ENCODE measurements at places on chromosomes 4 and X.

DNA sequence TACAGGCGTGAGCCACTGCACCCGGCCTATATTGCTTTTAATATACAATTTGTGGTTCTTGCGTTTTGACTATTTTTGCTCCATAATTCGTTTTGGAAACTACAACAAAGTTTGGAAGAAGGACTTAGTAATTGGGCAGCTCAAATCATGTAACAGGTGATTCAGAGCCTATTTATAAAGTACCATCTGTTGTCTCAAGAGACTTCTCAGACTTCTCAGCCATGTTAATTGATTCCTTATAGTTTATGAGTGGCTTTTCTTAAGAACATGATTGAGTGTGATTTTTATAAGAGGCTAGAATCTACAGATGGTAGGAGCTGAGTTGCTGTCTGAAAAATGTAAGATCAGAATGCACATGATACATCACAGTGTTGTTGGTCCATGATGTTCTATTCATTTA, 240.2 kb downstream of the ADGRL3 start:
- no peak for DNase-seq

- no peak for DNase-seq
Observed at GRCh38 chrX:21747558-21747957, 10.4 kb downstream of the SMPX start.

- no peak for DNase-seq
Observed at GRCh38 chrX:150879855-150880807, 18.3 kb downstream of the CD99L2 start.

GRCh38 chr4:69974631-69975030, 9.1 kb upstream of the CSN2 start:
- DNase-seq: no peak

GRCh38 chrX:39965051-39965573, 132.6 kb downstream of the BCOR start:
- DNase-seq: no peak

All from NCI-H510A (cell line).